ENCODE measurements at places on chromosomes 5 and 9.
A peak's percentile ranks its signal among the peaks of the same experiment; 100 is the strongest.

DNA sequence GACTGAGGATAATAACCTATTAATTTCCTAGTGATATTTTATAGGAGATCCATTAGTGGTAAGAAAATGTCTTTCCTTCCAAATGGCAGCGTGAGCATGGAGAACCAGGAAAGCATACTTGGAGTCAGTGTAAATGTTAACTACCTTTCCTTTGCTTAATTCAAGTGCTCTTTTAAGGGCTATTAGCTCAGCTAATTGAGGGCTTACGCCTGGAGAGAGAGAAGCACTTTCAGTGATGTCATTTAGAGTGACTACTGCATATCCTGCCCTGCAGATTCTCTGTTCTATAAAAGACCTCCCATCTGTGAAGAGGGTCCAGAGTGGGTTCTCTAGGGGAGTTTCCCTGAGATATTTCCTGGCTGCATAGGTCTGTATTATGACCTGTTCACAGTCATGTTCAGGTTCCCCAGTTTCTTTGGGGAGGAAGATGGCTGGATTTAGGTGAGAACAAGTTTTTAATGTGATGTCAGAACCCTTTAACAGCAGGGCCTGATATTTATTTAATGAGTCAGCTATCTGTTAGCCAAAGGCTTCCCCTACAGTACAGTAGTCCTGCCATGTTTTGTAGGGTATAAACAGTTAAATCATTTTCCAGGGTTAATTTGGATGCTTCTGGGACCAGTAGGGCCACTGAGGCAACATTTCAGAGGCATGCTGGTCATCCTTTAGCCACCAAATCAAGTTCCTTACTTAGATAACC is 89.6 kb downstream of the TRIM36 start:
- no peak for DNase-seq

- DNase-seq, result no peak
These were observed 254.6 kb downstream of the AOPEP start for GRCh38 chr9:94980947-94981722.

- no peak for DNase-seq
These were observed 15.2 kb upstream of the KCNIP1 start for GRCh38 chr5:170488570-170488969.

- DNase-seq, result no peak
These were observed 371.7 kb downstream of the ANXA1 start for GRCh38 chr9:73523391-73523790.

GRCh38 chr5:82850393-82850792 is 226.8 kb downstream of the TMEM167A start:
- DNase-seq, result no peak

- no peak for DNase-seq
These were observed 676.2 kb downstream of the MAT2B start for GRCh38 chr5:164181604-164182003.

GRCh38 chr9:14341437-14342122 is 27.6 kb upstream of the NFIB start:
- no peak for DNase-seq

GRCh38 chr5:96381526-96381925 is 51.5 kb downstream of the PCSK1 start:
- DNase-seq, result no peak

- DNase-seq, result no peak
These were observed 262.1 kb downstream of the RFX3 start for GRCh38 chr9:3263698-3264097.

DNA sequence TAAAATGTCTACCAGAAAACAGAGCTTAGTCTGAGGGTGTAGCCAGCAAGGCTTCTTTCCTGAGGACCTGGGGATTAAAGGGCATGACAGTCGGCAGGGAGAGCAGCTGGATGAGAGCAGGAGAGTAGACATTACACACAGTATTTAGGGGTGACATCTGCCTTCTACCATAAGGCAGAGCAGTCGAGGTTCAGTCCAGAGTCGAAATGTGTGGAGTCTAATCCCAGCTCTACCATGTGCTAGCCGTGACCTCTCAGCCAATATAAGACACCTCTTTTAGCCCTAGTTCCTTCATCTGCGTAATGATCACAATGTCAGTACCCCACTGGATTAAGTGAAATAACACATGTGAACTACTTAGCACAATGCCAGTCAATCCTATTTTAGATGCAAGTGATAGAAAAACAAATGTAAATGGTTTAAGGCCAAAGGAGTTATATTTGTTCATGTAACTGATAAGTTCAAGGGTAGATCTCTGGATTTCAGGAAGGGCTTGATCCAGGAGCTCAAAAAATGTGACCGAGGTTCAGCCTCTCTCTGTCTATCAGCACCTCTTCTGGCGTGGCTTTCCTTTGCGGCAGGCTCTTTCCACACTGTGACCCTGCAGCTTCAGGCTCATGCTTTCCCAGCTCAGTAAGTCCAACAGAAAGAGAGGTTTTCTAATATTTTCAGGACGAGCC is 16.2 kb upstream of the CPLX2 start:
- no peak for DNase-seq

GRCh38 chr9:96874947-96875460 is 20.7 kb upstream of the ZNF782 start:
- no peak for DNase-seq

- DNase-seq, result peak; percentile 53
These were observed 24.8 kb downstream of the TGFBI start for GRCh38 chr5:136053336-136054141.

GRCh38 chr5:66757834-66758371 is 161.7 kb downstream of the MAST4 start:
- no peak for DNase-seq

- no peak for DNase-seq
These were observed 59.0 kb downstream of the PTTG1 start for GRCh38 chr5:160480652-160481051.

- no peak for DNase-seq
These were observed 186.3 kb downstream of the ZNF462 start for GRCh38 chr9:107049046-107049802.

GRCh38 chr5:88875341-88876234 is 7.4 kb downstream of the MEF2C start:
- DNase-seq, result no peak

DNA sequence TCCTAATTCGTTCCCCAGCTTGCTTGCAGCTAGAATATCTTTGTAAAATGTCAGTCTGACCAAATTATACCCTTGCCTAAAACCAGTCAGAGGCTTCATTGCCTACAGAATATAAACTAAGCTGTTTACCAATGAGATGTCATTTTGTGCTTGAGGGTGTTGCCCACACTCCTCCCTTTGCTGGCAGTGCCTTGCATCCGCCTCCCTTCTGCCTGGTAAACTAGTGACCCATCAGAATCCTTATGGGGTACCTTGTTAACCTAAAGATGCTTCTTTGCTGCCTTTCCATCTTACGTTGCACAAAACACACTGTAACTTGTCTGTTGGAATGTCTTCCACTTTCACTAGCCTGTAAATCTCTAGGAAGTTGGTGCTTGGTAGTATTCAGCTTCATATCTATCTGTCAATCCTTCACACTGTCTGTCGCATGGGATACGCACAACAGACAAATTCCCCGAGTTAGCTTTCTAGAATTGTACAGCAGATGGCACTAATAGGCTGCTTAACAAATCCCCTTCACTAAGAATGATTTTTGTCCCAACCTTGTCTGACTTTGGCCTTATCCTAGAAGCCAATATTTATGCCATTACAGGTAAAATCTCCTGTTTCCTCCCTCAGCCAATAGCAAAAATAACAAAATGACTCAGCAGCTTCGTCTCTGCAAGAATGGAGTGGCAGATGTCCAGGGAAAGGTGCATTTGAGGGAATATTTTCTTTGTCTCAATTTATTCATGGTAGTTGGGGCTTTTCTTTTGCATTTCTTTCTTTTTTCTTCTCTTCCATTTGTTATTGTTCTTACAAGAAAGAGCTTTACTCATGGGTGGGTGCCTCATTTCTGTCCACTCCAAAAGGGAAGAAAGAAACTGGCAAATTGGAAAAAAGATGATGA is 3.0 kb downstream of the NUDT2 start:
- no peak for DNase-seq

GRCh38 chr9:129554649-129555048 is 66.3 kb downstream of the C9orf50 start:
- no peak for DNase-seq

- peak; percentile 49 for DNase-seq
These were observed 23.4 kb downstream of the C9orf50 start for GRCh38 chr9:129597355-129598088.

DNA sequence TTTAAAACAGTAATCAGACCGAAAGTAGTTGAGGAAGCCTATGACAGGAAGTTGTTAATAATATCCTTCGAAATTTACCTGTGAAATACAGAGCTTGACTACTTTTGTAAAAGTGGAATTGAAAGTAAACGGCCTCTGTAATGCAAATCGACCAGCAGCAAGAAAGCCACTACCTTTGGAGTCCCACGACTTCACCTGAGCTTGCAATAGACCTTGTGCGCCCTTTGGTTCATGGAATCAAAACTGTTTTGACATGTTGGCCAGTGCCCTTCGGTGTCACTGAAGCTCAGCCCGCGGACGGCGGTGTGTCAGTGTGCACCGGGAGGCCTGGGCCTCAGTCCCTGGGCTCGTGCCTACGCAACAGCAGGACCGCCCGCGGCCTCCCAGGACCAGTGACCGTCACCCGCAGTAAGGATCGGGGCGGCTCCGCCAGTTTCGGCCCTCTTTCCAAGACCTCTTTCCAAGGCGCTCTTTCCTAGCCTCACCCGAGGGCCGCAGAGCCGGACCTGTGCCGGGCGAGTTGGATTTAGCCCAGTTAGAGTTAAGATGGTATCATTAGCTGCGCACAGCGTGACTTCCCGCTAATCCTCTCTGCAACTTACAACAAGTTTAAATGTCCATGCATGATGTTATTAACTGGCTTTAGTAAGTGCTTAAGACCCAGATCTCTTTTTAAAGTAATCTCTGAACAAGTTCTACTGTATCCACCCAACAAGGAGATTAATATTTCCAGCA is 223.3 kb downstream of the MEF2C start:
- DNase-seq, result no peak

GRCh38 chr5:56449071-56449640 is 216.0 kb upstream of the ANKRD55 start:
- DNase-seq, result no peak

DNA sequence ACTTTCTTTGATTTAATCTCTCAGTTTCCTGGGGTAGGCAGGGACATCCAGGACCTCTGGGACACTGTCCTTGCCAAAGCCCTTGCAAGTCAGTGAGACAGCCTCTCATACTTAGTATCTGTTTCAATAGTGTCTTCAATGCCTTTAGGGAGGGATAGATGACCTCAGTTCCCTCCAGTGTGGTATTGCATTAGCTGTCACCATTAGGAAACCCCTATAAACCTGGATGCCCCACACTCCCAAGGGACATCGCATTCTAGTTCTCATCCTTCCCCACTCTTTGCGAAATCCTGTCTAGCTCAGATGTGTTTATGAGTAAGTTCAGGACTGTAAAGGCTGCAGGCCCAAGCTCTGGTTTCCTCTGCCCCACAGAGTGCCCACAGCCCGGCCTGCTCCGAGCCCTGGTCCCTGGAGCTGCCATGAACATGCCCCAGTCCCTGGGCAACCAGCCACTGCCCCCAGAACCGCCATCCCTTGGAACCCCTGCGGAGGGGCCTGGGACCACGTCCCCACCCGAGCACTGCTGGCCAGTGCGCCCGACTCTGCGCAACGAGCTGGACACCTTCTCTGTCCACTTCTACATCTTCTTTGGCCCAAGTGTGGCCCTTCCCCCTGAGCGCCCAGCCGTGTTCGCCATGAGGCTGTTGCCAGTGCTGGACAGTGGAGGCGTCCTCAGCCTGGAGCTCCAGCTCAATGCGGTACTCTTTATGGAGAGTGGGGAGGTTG is 13.2 kb downstream of the TMEM8B start:
- DNase-seq, result no peak

GRCh38 chr5:170438581-170438980 is 49.4 kb upstream of the KCNMB1 start:
- no peak for DNase-seq

DNA sequence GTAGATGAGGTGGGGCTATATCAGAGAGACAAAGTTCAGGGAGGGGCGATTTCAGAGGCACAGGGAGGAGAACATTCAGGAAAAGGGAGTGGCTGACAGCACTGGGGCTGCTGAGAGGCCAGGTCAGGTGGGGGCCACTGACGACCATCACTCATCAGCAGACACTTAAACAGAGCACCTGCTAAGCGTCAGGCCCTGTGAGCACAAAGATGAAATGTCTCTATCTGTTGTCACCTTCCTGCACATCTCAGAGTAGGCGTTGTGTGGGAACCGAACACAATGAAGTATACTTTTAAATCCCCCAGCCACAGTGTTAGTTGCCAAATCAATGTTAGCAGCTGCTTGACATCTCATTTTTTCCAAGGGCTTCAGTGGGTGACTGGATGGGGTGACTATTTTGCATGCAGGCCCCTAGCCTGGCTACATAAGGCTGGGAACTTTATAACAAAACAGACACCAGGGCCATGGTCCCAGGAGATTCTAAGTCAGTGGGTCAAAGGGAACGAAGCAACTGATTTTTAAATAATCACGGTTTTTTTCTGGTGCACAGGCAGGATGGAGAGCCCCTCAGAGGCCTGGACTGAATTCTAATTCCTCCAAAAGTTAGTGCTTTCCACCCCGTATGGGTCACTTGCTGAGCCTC is 31.1 kb upstream of the ANKRD18A start:
- no peak for DNase-seq

DNA sequence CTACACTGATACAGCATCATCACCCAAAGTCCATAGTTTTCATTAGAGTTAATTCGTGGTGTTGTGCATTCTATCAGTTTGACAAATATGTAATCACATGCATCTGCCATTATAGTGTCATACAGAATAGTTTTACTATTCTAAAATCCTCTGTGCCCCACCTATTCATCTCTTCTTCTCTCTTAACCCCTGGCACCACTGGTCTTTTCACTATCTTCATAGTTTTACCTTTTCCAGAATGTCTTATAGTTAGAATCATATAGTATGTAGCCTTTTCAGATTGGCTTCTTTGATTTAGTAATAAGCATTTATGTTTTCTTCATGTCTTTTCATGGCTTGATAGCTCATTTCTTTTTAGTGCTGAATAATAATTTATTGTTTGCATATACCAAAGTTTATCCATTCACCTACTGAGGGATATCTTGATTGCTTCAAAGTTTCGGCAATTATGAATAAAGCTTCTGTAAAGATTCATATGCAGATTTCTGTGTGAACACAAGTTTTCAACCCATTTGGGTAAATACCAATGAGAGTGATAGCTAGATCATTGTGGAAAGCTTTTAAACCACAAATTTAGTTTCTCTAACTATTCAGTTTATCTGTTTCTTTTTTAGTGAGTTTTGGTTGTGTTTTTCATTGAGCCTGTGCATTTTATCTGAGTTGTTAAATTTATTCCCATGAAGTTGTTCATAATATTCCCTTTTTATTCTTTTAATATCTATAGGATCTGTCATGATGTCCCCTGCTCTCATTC is 84.9 kb downstream of the RALGPS1 start:
- no peak for DNase-seq

DNA sequence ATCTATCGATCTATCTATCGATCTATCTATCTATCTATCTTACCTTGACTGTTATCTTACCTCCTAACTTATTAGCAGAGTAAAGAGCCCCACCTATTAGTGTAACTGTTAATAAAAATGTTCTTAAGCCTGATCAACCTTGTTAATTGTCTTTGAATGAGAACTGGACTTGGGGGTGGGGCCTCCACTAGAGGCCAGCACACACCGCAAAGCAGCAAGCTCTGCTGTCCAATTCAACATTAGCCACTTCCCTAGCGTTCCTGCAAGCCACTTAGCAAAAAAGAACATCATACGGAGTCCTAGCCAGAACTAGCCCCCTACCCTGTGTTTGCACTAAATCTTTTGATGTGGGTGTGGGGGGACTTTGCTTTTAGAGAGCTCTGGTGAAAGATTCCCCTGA is 515.8 kb downstream of the KDM4C start:
- no peak for DNase-seq
